ENCODE measurements at places on chromosomes 2 and 18.
A peak's percentile ranks its signal among the peaks of the same experiment; 100 is the strongest.

- DNase-seq = no peak
Observed at GRCh38 chr2:192267484-192267883, 72.8 kb upstream of the TMEFF2 start.

GRCh38 chr2:96906729-96907114 lies 36.8 kb upstream of the SEMA4C start:
- no peak for DNase-seq

DNA sequence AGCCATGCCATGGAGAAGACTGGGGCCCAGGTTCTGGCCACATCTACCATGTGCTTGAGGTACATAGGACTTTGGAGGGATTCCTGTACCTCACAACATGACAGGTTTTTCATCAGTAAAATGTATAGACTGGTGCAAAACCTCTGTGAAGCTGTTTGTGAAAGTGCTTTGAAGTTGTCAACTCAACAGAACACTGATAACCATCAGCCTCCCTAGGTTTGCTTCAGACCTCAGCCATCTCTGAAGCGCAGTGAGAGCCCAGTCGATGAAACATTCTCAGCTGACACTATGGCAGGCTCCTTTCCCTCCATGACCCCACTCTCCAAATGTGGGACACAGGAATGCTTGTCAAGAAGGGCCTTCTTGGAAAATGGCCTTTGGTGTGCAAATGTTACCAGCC lies 38.6 kb downstream of the STK25 start:
- DNase-seq = no peak

GRCh38 chr2:75130171-75130570 lies 69.1 kb downstream of the TACR1 start:
- no peak for DNase-seq

- DNase-seq = no peak
Observed at GRCh38 chr2:241852981-241853631, 5.6 kb downstream of the PDCD1 start.

DNA sequence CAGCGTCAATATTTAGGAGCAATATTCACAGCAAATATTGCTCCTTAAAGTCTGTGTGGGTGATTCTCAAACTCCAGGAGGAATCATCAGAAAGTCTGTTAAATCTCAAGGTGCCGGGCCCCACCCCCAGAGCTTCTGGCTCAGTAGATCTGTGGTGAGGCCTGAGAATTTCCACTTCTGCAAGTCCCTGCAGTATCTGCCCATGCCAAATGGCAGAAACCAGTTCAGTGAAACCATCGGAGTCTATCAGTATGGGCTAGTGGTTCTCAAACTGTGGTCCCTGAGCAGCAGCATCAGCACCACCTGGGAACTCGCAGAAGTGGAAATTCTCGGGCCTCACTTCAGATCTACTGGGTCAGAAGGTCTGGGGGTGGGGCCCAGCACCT lies 202.9 kb downstream of the SLC4A3 start:
- no peak for DNase-seq

DNA sequence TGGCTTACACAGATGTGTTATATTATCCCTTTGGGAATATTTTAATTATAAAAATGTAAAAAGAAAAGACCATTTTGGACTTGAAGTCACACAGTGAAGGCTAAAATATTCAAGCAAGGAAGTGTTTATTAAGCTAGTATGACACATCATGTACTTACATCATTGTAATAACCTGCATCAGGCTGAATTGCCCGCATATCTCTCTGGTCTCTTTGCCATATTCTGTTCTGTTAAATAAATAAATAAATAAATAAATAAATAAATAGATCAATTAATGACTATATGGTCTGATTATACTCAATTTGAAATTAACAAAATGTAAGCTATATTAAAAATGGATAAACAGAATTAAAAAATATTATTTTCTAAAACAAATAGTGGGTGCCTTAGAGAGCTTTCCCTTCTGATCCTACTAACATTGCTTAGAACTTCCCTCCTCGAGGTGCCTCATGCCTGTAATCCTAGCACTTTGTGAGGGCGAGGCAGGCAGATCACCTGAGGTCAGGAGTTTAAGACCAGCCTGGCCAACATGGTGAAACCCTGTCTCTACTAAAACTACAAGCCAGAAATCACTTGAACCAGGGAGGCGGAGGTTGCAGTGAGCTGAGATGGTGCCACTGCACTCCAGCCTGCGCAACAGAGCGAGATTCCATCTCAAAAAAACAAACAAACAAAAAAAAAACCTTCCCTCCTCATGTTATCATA lies 42.0 kb downstream of the WDR33 start:
- DNase-seq = no peak

- DNase-seq = no peak
Observed at GRCh38 chr2:78718024-78718423, 307.5 kb upstream of the REG3G start.

DNA sequence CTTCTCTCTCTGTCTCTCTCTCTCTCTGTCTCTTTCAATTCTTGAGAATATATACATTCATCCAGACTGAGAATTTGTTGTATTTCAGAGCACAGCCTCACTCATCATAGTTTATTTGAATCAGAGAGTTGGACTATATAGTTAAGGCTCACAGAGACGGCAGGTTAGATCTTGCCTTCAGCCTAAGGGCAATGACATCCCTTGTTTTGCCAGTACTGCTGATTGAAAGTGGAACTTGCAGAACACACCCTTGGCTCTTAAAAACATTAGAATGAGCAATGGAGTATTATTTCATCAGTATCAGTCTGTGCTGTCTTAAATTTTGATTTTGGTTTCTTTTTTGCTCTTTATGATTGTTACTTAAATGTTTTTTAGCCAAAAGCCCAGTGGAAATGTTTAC lies 62.0 kb upstream of the DSG1 start:
- DNase-seq = no peak

DNA sequence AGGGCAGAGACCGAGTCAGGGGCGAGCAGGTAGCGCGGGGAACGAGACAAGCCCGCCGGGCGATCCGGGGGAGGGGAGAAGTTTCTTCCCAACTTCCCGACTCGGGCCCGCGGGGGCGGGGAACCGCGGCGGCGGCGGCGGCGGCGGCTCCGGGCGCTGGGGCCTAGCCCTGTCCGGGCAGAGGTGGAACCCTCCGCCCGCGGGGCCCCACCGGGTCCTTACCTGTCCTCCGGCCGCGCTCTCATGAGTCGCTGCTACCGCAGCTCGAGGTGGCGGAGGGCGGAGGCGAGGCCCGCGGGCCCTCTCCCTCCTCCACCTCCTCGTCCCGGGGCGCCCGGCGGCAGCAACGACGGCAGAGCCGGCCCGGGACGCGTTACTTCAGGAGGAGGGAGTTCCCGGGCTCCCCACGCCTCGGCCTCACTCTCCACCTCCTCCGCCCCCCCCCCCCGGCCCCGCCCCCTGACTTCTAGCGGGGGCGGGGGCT lies at the start of gene YES1:
TSS of gene YES1 (minus strand) at position 351 of the 484 bp plus-strand sequence. CDS start 55,415 bp downstream, outside the sequence.
- peak; percentile 83 for DNase-seq

DNA sequence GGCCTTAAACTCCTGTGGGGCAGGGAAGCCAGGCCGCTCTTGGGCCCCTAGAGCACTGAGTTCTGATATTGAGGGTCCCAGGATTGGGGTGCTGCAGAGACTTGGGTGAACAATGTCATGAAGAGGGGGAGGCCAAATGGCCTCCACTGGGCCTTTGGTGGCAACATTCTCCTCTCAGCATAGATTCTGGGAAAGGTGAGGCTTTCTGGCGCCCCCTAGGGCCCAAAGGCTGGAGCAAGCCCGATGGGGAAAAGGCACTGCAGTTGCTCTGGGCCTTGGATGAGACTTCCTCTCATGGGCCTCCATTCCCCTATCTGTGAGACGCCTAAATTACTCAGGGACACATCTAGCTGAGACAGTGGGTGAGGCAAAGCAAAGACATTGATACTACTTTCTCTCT lies 84.8 kb downstream of the ACAA2 start:
- peak; percentile 61 for DNase-seq

DNA sequence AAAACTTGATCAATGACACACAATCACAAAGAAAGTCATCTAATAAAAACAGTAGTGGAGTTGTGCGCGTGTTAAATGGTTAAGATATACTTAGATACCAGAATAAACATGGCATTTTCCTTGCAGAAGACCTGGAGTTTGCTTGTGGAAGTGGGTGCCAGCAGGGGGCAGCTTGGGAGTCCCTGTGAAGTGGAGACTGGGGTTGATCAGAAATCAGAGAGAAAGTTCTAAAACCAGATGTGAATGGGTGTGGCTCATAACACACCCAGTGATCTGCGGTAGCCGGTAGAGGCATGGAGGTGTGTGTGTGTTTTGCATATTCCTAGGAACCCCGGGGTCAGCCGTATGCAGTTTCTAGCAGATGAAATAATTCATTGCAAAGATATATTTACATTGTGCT lies 300.1 kb upstream of the TRIB2 start:
- DNase-seq = peak; percentile 12

- DNase-seq = no peak
Observed at GRCh38 chr2:219293736-219294231, 14.6 kb downstream of the DNAJB2 start.

- DNase-seq = no peak
Observed at GRCh38 chr2:8571301-8571791, 110.5 kb upstream of the ID2 start.

GRCh38 chr2:28449488-28450395 lies 46.1 kb upstream of the PLB1 start:
- peak; percentile 25 for DNase-seq

- DNase-seq = no peak
Observed at GRCh38 chr2:107737756-107738155, 88.9 kb upstream of the RGPD4 start.

GRCh38 chr2:29106256-29106655 lies 9.0 kb upstream of the CLIP4 start:
- no peak for DNase-seq

- DNase-seq = no peak
Observed at GRCh38 chr2:140308706-140309105, 1528.5 kb upstream of the NXPH2 start.

DNA sequence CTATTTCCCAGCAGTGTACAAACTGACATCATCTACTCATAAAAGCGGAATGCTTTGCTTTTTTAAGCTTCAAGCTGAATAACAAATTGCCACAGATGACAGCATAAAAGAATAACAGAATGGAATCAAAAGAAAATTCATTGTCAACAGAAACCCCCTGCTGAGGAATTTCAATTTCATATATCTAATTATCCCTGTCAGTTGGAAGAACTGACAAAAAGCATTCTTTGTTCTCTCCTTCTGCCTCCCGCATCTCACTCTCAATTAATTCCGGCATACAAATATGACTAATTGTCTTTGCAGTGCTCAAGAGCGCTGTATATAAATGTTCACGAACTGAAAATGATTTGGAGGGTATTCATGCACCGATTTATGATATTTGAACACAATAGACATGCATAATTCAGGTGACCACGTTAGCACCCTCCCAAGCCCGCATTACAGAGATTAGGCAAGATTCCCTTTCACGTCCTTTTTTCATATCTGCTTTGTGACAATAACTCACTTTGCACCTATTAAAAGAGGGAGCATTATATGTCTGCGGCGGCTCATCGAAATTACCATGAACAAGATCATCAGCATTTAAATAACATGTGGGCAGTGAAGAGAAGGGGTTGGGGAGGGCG lies 277.7 kb upstream of the SALL3 start:
- DNase-seq = no peak

GRCh38 chr18:61448316-61448715 lies 115.1 kb downstream of the CDH20 start:
- no peak for DNase-seq

GRCh38 chr2:105690566-105690965 lies 54.1 kb upstream of the NCK2 start:
- DNase-seq = no peak

- DNase-seq = peak; percentile 63
Observed at GRCh38 chr2:96801005-96801785, 14.9 kb upstream of the CNNM3 start.

- no peak for DNase-seq
Observed at GRCh38 chr18:41630232-41630886, 324.7 kb upstream of the PIK3C3 start.

- DNase-seq = peak; percentile 88
Observed at GRCh38 chr2:200695191-200695590, 109.4 kb downstream of the AOX1 start.
